ENCODE measurements at places on chromosomes 12 and 14.

DNA sequence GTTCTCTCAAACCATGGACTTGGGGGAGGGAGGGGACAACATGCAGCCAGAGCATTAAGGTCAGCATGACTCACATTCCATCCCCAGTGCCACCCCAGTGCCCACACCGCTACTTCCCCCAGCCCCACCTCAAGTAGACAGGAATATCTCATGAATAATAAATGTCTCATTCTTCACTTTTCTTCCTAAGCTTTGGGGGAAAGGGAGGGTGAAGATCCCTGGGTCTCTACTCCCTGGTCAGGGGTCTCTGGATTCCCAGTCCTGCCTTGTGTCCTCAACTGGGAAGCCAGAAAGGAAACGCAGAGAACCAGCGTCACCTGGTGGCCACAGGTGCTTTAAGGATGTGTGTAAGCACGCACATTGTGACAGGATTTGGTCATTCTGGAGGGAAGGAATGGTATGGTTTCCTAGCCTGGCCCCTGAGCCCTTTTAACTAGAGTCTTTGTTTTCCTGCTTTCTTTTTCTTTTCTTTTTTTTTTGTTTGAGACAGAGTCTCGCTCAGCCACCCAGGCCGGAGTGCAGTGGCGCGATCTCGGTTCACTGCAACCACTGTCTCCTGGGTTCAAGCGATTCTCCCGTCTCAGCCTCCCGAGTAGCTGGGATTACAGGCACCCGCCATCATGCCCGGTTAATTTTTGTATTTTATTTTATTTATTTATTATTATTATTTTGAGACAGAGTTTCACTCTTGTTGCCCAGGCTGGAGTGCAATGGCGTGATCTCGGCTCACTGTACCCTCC is 3.4 kb downstream of the GPR84 start:
- peak; percentile 67 for DNase-seq

DNA sequence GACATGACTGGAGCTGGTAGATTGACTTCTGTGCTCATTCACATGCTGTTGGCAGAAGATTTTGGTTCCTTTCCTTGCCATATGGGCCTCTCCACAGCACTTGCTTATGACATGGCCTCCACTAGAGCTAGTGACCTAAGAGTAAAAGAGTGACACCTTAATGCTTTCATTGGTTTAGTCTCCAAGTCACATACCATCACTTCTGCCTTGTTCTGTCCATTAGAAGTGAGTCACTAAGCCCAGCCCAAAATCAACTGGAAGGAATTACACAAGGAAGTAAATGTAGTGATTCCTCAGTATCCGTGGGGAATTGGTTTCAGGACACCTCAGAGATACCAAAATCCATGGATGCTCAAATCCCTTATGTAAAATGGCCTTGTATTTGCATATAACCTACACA is 81.3 kb downstream of the PPHLN1 start:
- no peak for DNase-seq

DNA sequence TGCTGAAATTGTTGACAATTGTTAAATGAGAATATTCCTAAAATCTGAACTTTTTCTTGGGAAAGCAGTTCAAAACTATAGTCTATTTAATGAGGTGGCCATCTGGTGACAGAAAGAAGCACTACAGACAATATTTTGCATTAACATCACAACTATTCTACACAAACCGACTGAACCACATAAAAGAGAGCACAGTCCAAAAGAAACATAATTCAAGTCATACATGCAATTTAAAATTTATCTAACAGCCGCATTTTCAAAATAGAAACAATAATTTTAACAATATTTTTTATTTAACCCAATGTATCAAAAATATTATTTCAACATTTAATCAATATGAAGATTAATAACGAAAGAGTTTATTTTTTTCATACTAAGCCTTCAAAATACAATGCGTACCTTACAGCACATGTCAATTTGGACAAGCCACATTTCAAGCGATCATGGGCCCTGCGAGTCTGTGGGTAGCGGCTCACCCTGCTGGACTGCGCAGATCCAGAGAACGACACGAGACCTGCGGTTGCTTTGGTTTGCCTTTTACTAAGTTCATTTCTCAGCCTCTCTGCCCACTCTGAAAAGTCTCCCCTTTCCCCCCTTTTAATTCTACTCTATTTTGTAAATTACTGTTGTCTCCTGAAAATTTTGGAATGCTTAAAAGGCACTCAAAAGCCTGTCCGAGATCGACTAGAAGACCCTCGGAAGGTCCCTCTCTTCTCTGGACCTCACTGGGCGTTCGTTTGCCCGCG is 947 bp upstream of the LRRC9 start:
- peak; percentile 11 for DNase-seq

- no peak for DNase-seq
Observed at GRCh38 chr14:85852906-85853305, 323.0 kb downstream of the FLRT2 start.

DNA sequence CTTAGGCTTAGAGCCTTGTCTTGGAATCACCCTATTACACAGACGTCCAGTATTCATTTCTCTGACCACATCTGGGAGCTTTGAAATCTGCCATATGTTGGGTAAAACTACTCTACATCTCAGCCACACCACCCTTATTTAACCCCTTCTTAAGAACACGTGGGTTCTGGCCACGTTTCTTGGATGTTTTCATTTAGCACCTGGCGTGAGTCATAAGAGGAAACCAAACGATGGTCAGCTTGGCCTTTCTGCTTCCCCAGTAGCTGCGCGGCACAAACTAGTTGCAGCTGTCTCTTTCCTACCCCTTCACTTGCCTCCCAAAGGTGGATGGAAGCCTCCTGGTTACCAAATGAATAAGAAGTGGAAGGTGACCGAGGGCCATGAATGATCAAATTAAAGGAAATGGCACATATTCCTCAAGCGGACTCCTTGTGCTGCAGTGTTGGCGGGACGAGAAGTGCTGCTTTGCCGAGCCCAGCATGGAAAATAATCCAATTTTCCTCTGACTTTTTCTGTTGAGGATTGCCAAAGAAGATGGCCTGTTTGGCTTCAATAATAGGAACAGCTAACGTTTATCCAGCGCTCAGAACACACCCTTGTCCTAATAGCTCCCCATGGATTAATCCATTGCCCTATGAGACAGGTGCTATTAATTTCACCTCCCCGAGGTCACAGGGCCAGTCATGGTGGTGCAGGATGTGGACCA is 154.1 kb downstream of the ZNF664 start:
- DNase-seq: no peak

- no peak for DNase-seq
Observed at GRCh38 chr14:101318271-101318670, 243.0 kb upstream of the DIO3 start.

DNA sequence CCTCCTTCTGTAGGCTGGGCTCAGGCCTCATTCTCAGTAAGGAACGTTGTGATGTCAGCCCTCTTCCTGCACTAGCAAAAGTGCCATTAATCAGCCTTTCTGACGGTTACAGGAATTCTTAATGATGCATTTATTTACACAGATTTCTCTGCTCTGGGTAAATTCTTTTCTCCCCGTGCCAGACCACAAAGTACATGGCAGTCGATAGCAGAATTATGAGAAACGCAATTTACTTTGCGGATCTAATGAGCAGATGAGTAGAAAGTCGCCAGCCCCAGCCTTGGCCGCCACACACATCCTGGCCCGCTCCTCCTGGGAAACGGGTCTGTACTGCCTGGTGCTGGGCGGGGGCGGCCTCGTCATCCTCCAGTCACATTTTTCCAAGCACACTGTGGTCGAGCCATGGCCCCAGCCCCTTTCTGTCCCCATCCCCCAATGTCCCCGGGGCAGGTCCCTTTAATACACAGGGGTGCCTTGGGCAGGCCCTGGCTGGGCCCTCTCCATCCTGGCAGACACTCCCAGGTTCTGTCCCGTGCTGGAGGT is 25.9 kb downstream of the NOC4L start:
- no peak for DNase-seq

- DNase-seq: no peak
Observed at GRCh38 chr14:53912021-53912420, 44.6 kb downstream of the BMP4 start.

DNA sequence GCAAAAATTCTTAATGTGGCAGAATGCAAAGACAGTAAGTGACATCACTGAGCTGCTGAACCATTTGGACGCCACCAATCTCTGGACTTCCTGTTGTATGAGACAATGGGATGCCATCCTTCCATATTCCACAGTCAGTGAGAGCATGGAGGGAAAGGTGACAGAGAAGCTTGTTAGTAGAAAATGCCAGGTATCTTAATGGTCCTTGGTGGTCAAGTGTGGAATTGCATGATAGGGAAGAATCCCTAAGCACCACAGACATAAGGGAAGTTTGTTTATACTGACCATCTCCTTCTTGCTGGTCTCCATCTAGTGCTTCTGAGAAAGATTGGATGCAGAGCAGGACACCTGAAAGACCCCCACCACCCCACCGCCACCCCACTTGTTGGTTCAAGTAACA is 1410.0 kb upstream of the TMEM132C start:
- no peak for DNase-seq
